ENCODE measurements at places on chromosomes 2 and 18. TPM values are rescaled to one million over a fixed set of nuclear protein-coding genes. Genes with fewer than 3 reads are reported as not detected.

Gene EEF1B2
- 983 TPM for total RNA-seq

Gene TNS1
- 0.64 TPM for total RNA-seq

Gene IKZF2
- 6.3 TPM for total RNA-seq

Gene ANKRD53
- not detected for total RNA-seq

Gene POTEI
- total RNA-seq = not detected

Gene LRRC30
- not detected for total RNA-seq

Gene FN1
- 0.70 TPM for total RNA-seq

- H3K27me3 ChIP-seq = no peaks in the 10 kb centered on the region
- no peaks in the 10 kb centered on the region for H3K4me1 ChIP-seq
- no peak overlapping the region for H3K4me3 ChIP-seq
- DNase-seq = no peak
- no peak overlapping the region for H3K27ac ChIP-seq
These were observed 98.6 kb downstream of the GALNT1 start for GRCh38 chr18:35680139-35680551.

DNA sequence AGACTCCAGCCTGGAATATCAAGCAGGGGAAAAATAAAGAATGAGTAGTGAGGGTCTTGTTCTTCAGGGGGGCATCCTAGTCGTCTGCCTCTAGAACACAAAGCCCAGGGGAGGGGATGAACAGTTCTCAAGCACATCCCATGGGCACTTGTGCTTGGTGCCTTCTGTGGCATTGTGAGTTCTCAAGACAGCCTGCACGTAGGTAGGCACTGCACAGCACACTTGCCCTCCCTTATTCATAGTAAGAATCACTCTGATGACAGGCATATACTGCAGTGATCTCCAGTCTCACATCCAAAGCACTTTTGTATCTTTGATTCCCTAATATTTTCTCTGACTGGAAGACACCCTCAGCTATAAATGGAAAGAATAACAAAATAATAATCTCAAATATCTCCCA lies 104.7 kb upstream of the CNGA3 start:
- H3K4me3 ChIP-seq = no peak overlapping the region
- DNase-seq = no peak

GRCh38 chr2:54838585-54839035 lies 115.1 kb downstream of the EML6 start:
- no peak overlapping the region for H3K27ac ChIP-seq
- peak; percentile 79 for DNase-seq
- no peaks in the 10 kb centered on the region for H3K4me1 ChIP-seq
- H3K36me3 ChIP-seq = no peaks in the 10 kb centered on the region
- H3K27me3 ChIP-seq = no peaks in the 10 kb centered on the region
- H3K4me3 ChIP-seq = no peak overlapping the region

DNA sequence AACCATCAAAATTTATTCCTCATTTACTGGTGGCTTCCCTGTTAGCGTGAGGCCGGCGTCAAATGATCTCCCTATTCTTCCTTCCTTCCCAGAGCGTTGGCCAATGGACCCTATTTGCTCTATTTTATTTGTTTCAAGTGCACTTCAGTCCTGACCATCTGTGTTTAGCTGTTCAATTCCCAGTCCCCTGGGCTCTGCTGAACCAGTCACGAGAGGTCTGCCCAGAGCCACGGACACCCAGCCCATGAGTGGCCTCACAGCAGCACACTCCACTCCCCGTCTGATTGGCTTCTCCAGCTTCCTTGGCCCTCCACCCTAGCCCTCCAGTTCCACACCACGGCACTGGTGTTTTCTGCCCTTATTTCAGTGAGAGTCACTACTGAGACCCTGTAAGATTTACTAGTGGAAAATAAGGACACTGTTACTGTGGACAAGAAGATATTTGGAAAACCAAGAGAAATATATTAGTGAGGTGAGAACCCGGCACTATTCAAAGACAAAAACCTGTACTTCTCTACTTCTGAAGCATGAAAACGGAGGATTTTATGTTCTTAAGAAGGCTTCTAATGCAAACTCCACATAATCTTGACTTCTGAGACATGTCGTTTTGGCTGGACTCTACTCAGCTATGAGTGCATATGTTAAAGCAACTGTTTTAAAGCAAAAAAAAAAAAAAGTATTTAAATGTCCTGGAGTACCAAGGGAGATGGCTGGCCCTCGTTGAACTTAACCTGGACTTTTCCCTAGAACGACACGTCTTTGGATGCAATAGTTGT lies 86.6 kb downstream of the COL6A3 start:
- DNase-seq = no peak
- no peaks in the 10 kb centered on the region for H3K36me3 ChIP-seq
- no peaks in the 10 kb centered on the region for H3K27me3 ChIP-seq
- H3K4me1 ChIP-seq = no peaks in the 10 kb centered on the region

- DNase-seq = no peak
- H3K27ac ChIP-seq = no peak overlapping the region
- H3K27me3 ChIP-seq = no peaks in the 10 kb centered on the region
- no peaks in the 10 kb centered on the region for H3K36me3 ChIP-seq
- no peak overlapping the region for H3K4me3 ChIP-seq
These were observed 39.8 kb upstream of the CCDC68 start for GRCh38 chr18:54999016-54999415.

DNA sequence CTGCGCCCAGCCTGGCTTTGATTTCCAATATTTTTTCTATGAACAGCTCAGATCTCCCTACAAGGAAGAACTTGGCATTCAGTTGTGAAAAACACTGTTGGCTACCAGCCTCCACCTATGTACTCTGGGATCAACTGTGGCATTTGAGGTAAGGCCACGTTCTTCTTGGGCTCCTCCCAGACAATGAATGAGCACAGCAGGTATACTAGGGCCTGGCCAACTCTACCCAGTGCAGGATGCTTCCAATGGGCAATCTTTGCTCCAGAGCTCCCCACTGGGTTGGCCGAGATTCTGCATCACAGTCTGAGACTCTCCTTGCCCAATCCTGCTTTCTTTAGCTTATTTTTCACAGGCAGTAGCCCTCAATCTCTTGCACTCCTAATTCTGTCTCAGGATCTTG lies 75.9 kb downstream of the TMEM131 start:
- H3K27me3 ChIP-seq = no peaks in the 10 kb centered on the region
- peaks cover 44% of the 10 kb centered on the region for H3K36me3 ChIP-seq
- no peak for DNase-seq
- H3K27ac ChIP-seq = no peak overlapping the region

DNA sequence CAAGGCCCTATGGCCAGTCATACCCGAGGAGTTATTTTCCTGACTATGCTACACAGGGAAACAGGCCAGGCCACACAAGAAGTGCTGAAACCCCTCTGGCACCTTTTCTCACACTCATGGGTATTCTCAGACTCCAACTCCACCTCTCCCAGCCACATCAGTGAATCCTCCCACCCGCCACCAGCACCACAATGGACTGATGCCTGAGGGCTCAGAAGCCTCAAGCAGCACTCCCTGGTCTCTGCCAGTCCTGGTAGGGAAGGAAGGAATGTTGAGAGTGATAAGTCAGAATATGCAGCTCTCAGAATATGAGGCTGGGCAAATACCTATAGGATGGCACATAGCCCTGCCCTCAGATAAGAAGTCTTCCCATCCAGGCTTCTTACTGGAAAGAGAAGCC lies 391.1 kb downstream of the ALK start:
- H3K4me1 ChIP-seq = peaks cover 5% of the 10 kb centered on the region
- DNase-seq = no peak
- H3K4me3 ChIP-seq = no peak overlapping the region
- H3K27ac ChIP-seq = no peak overlapping the region

DNA sequence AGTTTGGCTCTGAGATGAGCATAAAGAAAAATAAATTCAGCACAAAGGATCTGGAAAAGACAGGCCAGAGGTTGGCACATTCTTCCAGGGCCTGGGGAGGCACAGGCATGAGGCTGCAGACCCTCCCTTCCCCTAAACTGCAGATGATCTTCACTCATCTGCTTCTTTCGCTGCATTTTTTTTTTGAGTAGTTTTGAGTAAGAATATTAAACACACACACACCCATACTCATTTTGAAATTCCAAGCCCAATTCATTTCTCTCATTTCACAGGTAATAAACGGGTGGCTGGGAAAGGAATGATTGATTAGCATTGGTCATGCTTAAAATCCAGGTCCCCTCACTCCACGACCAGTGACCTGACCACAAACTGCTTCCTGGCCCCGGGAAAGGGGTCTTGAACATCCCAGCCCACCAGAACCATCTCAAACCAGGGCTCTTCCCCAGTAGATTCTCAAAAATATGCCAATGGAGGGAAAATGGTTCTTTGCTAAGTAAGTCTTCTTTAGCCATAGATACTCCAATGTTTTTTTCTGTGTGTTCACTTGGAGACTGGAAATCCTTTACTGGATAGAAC lies 219.6 kb downstream of the ANAPC1 start:
- DNase-seq = no peak
- H3K4me3 ChIP-seq = no peak overlapping the region
- peaks cover 13% of the 10 kb centered on the region for H3K27me3 ChIP-seq

DNA sequence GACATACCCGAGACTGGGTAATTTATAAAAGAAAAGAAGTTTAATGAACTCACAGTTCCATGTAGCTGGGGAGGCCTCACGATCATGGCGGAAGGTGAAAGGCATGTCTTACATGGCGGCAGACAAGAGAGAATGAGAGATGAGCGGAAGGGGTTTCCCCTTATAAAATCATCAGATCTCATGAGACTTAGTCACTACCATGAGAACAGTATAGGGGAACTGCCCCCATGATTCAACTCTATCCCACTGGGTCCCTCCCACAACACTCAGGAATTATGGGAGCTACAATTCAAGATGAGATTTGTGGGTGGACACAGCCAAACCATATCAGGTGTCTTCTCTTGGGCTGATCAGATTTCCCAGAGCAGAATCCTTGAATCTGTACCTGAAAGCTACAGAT lies 617.3 kb upstream of the ID2 start:
- peak; percentile 37 for DNase-seq
- H3K4me3 ChIP-seq = no peak overlapping the region
- no peak overlapping the region for H3K27ac ChIP-seq
- H3K27me3 ChIP-seq = no peaks in the 10 kb centered on the region

- H3K36me3 ChIP-seq = peaks cover 75% of the 10 kb centered on the region
- H3K27me3 ChIP-seq = no peaks in the 10 kb centered on the region
These were observed 3.9 kb downstream of the RPS7 start for GRCh38 chr2:3578987-3579386.

GRCh38 chr2:38892819-38893218 lies 3.1 kb downstream of the ARHGEF33 start:
- peaks cover 2% of the 10 kb centered on the region for H3K27me3 ChIP-seq
- H3K36me3 ChIP-seq = no peaks in the 10 kb centered on the region
- no peak overlapping the region for H3K4me3 ChIP-seq

DNA sequence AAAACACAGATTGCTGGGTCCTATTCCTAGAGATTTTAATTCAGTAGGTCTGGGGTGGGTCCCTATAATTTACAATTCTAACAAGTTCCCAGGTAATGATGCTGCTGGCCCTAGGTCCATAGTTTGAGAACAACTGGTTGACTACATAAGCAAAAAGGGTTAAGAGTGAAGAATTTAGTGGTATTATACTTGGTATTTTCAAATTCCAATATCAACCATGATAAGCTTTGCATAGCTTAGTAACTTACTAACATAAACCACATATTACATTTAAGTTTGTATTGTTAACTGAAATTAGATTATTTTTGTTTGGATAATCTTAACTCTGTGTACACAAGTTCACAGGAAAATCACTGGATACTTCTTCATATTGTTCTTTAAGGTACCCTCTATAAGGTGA lies 862.9 kb upstream of the ACVR2A start:
- no peak overlapping the region for H3K4me3 ChIP-seq
- H3K27me3 ChIP-seq = no peaks in the 10 kb centered on the region
- H3K27ac ChIP-seq = no peak overlapping the region

DNA sequence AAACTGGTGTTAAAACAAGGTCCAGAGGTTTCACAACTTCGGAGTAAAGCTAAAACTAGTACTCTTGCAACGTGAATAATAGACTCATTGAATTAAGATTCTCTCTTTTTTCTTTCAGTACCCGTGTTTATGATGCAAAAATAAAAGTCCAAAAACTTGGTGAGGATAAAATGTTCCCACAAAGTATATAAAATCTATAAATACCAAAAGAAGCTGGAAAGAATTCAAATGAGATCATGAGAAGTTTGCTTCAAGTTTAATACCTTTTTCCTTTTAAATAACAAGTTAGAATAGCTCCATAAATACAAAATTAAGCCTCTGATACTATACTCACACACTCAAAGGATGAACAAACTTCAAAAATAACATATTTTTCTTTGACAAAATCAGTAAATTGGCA lies 34.0 kb downstream of the METTL4 start:
- H3K4me3 ChIP-seq = no peak overlapping the region
- H3K4me1 ChIP-seq = no peaks in the 10 kb centered on the region
- DNase-seq = no peak
- H3K27ac ChIP-seq = no peak overlapping the region

GRCh38 chr2:156455361-156455975 lies 19.3 kb downstream of the GPD2 start:
- H3K4me3 ChIP-seq = no peak overlapping the region
- no peak overlapping the region for H3K27ac ChIP-seq
- no peaks in the 10 kb centered on the region for H3K27me3 ChIP-seq
- H3K36me3 ChIP-seq = peaks cover 12% of the 10 kb centered on the region
- H3K4me1 ChIP-seq = peaks cover 28% of the 10 kb centered on the region

DNA sequence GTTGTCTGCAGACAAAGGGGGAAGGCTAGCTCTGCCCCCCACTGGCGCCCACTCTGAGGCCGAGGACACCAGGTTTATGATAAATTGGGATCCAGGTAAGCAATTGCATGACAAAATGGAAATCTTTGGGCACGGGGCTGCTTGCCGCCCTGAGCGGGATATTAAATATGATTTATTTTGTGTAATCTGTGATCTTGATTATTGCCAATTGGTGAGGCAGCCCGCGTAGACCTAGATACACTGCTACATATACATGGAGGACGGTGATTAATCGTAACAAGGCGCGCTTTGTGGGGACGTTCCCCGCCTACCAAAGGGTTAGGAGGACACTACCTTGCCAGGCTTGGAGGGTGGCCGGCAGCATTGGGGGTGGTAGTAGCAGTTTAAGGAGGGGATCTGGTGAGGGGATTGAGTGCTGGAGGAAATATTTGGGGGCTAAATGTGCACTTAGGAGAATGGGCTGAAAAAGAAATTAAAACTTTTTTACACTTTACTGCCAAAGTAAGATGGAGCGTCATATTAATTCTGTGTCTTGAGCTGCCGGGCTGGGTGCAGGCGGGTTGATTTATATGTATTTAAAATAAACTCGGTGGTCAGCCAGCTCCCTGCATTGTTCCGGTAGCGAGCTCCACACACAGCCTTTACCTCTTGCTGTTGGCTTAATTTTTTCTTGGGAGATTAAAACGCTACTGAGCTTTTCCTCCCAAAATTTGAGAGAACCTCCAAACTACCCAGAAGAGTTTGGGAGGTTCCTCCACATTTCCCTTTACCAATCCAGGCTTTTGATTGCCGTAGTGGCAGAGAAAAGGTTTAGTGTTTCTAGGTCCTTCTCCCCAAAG lies 4.1 kb downstream of the HOXD3 start:
- H3K4me3 ChIP-seq = no peak overlapping the region
- H3K36me3 ChIP-seq = no peaks in the 10 kb centered on the region
- H3K27me3 ChIP-seq = peaks cover 76% of the 10 kb centered on the region
- no peak overlapping the region for H3K27ac ChIP-seq
- DNase-seq = no peak
- H3K4me1 ChIP-seq = peaks cover 19% of the 10 kb centered on the region

- H3K27ac ChIP-seq = no peak overlapping the region
- H3K4me3 ChIP-seq = no peak overlapping the region
- no peaks in the 10 kb centered on the region for H3K36me3 ChIP-seq
These were observed 164.4 kb downstream of the PDE11A start for GRCh38 chr2:177908182-177908581.

- H3K4me1 ChIP-seq = no peaks in the 10 kb centered on the region
- no peak for DNase-seq
- no peak overlapping the region for H3K27ac ChIP-seq
- no peak overlapping the region for H3K4me3 ChIP-seq
- no peaks in the 10 kb centered on the region for H3K36me3 ChIP-seq
These were observed 83.8 kb upstream of the SPTBN1 start for GRCh38 chr2:54372361-54372760.

Measured in activated CD4-positive, alpha-beta T cell treated with anti-CD3 and anti-CD28 coated beads for 36 hours (primary cell).